Stimulated activated CD8-positive, alpha-beta memory T cell treated with anti-CD3 and anti-CD28 coated beads, Interleukin-12 subunit alpha, Interleukin-12 subunit beta, amount 100 ng/mL, for 4 hours (primary cell): ENCODE measurements at places on chromosomes 1 and 21.

DNA sequence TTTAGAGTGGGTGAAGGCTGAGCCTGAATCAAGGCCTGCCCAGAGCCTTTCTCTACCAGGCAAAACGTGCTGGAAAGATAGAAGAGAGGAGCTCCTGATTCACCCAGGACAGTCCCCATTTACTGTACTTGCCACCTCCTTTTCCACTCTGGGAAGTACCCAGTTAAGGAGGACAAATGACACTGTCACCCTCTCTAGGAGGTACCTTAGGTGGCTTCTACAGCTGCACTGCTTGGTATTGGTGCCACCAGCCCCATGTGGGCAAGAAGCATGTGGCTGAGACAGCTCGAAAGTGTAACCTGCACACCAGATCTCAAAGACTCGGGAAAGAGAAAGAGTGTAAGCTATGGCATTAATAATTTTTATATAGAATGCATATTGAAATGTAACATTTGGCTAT, 42.3 kb downstream of the RUNX1 start:
- DNase-seq: no peak

DNA sequence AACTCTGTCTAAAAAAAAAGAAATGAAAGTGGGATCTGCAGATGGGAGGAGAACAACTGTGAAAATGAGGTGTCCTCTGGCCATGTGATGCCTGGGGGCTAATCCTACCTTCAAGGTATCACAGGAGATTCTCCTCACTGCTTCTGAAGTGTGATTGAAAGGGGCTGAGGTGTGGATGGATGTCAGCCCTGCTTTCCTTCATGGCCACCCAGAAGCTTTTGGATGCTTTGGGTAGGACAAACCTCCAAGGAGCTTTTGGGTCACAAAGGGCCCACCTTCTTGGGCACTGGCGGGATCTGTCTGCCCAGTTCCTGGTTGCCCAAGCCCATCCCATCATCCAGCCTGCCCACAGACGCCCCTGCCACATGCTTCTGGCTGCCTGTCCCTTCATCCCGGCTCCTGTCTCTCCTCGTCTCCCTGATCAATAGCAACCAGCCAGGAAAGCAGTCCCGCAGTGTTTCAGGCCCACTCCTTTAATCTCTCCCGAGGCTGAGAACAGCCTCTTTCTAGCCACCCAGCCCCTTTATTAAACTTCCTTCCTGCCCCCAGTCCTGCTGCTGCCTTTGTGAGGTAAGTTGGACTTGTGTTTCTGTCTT, 87.2 kb downstream of the MAN1C1 start:
- no peak for DNase-seq

GRCh38 chr21:27171707-27172106, 204.8 kb upstream of the ADAMTS5 start:
- no peak for DNase-seq

DNA sequence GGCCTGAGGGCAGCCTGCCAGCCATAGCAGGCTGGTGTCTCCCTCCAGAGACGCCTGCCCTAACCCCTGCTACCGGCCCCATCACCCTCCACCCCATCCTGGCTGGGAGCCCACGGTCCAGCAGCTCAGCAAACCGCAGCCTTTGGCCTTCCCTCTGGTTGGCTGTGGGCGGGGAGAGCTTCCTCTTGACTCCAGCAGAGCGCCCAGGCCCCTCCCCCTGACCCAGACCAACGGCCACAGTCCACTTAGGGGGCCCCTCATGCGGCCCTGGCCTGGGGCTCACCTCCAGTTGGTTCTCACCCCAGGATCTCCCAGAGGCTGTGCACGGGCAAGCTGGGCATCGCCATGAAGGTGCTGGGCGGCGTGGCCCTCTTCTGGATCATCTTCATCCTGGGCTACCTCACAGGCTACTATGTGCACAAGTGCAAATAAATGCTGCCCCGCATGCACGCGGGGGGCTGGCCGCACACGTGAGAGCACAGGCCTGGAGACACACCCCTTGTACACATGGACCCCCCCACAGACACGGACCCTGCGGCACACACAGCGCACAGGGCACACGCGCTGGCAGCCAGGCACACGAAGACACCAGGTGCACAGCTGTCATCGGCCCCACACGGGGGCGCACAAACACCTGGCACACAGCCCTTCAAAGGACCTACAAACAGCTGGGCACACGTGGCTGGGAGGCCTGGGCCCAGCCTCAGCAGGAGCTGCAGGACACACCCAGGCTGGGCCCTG, 3.1 kb downstream of the SMIM1 start:
- DNase-seq: no peak

DNA sequence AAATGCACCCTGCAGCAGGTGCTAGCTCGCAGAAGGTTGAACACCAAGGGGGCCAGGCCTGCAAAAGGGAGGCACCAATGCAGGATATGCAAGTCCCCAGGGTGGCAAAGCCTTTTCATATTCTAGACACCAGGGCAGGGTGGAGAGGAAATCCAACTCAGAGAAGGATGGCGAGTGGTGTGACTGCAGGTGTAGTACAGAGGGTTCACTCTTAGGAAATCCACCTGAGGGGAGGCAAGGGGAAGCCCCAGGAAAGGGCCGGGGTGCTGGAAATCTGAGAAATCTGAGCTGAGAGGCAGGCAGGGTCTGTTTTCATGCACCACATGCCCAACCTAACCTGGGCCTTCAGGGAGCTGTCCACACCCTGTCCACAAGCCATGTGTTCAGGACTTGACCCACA, 163.2 kb upstream of the CTTNBP2NL start:
- no peak for DNase-seq

- DNase-seq: no peak
Measured at GRCh38 chr1:145805057-145805456, 18.8 kb downstream of the RNF115 start.

GRCh38 chr21:15604413-15604812, 125.4 kb upstream of the USP25 start:
- no peak for DNase-seq

DNA sequence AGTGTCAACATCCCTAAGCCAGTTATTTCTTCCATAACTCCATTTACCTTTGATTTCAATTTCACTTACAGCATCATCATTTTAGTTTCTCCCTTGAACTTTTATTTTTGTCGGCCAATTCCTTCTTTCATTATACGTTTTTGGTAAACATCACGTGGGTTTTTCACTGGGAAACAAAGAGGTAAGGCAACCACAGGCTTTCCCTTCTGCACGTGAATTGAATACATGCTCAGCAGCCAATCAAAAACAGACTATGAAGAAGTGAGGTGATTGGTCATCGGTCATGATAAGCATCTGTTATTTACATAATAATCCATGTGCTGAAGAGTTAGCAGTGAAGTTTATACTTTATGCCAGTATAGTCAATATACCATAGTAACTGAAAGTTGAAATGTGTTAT, 98.7 kb downstream of the NCAM2 start:
- no peak for DNase-seq

GRCh38 chr1:183881387-183882131, 76.6 kb downstream of the RGL1 start:
- no peak for DNase-seq

DNA sequence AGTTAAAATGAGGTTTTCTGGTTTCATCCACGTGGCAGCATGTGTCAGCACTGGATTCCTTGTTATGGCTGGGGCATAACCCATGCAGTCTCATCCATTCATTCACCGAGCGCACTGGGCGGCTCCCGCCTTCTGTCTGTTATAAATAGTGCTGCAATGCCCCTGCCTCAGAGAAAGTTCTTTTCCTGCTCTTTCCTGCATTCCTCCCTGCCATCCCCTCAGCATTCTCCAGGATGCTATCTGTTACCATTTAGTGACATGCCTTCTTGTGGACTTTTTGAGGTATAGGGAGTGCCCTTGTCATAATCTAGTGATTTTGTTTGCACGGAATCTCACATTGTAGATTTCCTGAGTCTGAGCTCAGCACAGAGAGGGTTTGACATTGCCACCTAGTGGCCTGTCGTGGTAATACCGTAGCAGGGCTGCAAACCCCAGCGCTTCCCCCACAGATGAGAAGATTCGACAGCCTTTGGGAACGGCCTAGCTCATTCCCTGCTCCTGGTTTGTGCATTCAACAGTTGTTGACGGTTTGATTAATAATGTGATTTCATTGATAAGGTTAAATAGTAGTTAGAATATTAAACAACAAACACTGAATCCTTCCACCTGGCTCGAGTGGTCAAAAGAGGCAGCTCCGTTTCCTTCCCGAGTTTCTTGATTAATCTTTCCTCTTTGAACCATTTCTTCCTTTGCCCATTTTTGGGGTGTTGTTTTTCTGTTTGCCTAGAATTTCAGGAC, 46.3 kb downstream of the UMODL1 start:
- DNase-seq: peak; percentile 36

- DNase-seq: no peak
Measured at GRCh38 chr1:168096296-168097165, 40.2 kb downstream of the GPR161 start.

DNA sequence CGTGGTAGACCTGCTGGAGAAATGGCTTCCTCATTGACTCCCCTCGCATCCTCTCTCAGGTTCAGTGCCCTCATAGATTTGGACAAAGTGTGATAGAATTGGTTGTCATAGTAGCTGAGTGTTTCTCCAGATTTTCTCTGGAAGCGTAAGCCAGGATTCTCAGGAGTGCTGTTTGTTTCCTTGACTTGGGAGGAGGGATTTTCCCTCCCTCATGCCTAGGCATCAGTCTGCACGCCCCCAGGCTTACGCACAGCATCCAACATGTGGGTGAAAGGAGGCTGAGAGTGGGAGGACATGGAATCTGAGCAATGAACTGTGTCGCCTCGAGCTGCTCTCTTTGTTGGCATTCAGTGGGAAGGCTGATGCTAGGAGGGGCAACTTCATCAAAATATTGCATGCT, 503.5 kb downstream of the LTN1 start:
- DNase-seq: no peak

DNA sequence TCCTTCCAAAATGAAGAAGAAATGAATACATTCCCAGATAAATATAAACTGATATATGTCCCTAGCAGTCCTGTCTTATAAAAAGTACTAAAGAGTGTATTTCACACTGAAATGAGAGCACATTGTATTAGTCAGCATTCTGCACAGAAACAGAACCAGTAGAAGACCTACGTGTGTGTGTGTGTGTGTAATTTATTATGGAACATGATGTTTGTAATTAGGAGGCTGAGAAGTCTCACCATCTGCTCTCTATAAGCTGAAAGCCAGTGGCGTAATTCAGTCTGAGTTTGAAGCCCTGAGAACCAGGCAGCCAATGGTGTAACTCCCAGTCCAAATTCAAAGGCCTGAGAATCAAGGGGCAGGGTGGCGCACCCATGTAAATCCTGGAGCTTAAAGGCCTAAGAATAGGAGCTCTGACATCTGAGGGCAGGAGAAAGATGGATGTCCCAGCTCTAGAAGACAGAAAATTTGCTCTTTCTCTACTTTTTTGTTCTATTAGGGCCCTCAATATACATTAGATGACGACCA, 146.5 kb upstream of the LYPLAL1 start:
- no peak for DNase-seq

DNA sequence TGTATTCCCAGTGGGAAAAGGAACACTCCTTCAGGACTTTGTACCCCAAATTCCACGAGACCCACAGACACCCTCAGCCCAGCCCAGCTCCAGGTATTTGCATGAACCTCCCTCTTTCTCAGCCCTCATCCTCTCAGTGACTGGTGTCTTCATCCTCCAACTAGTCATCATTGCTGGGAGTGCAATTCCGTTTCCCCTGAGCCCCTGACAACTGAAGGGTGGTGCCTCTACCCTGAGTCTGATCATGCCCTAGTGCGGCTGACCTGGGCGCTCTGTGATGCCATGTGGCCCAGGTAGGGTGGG, 3.8 kb upstream of the ZNF692 start:
- DNase-seq: no peak

DNA sequence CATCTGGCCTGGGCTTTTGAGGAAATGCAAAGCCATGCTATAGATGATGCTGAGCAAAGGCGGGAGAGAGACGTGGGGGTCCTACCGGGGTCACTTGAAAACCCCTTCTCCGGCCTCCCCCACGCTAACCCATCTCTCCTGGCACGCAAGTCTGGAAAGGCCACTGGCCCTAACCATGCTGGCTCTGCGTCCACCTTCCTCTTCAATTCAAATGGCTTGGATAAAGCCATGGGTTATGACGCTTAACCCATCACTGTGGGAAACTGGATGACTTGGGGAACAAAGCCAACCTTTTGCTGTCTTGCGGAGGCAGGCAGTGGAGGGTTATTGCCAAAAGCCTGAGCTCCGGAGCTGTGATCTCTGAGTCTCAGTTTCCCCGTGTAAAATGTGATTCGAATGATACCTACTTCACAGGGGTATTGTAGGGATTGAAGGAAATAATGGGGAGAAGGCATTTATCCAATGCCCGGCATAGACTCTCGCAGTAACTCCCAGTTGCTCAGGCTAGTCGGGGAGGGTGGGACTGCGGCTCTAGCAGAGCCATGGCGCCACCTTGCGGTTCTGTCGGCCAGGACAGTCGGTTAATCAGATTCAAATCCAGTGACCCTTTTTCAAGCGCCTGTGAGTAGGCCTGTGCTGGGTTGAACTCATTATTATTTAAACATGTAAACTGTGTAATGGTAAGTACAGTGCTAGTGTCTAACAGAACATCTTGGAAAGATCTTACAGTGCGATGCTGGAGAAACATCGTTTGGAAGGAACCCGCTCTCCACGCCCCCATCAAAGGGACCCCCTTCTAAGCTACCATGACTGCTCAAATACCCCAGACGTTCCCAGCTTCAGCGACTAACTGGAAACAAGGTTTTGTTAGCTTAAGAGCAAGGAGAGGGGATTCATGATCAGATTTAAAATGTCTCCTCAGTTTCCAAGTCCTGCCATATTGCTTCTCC, 20.3 kb downstream of the NEK2 start:
- peak; percentile 62 for DNase-seq

- DNase-seq: no peak
Measured at GRCh38 chr1:29415156-29415830, 179.0 kb downstream of the PTPRU start.

- peak; percentile 48 for DNase-seq
Measured at GRCh38 chr1:15951341-15952153, 24.4 kb downstream of the ZBTB17 start.
